Eye (tissue), 1 donor: ENCODE measurements at places on chromosomes 6 and 20.

- no peak for DNase-seq
Measured at GRCh38 chr6:43559328-43559727, 16.5 kb downstream of the XPO5 start.

DNA sequence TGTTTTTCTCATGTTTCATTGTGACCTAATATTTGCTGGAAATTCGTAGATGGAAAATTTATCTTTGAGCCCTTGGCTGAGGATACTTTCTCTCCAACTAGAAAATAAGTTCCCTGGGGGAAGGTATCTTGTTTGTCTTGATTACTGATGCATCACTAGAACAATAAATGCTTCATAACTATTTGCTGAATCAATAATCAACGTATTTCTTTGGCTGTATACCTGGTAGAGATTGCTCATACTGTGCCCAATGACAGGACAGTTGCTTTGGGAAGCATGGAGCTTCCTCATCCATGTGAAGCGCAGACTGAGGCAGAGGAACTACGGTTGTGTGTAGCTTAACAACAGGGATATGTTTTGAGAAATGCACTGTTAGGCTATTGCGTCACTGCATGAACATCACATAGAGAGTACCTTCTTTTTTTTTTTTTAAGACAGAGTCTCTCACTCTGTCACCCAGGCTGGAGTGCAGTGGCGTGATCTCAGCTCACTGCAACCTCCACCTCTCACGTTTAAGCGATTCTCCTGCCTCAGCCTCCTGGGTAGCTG, 34.2 kb upstream of the RPN2 start:
- no peak for DNase-seq

- DNase-seq: peak; percentile 52
Measured at GRCh38 chr6:155011809-155012291, 16.7 kb downstream of the TIAM2 start.

DNA sequence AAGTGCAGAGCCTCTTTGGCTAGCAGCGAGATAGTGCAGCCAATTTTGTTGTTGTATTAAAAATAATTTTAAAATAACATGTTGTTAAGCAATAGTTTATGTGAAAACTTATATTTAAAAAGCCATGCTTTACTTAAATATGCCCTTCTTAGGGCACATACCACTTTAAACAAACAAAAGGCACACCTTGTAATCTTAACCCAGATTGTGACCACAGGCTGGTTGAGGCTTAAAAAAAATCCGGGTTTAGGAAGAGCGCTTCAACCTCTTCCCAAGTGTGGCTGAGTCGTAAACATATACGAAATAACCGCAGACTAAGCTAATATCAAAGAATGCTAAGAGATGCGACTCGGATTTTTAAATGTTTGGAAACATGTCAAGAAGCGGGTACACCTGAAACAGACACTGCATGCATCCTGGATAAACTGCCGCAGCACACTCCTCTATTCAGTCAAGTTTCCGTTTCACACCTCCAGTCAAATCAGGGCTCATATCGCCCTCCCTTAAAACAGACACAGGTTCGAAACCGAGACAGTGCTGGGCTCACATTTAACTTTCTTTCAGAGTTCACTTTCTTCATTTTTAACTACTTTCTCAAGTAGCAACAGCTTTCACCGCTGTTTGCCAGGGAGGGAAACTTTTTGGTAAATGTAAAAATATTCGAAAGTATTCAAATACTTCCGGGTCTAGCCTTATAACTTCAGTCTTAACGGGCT, 1.5 kb downstream of the DEK start:
- no peak for DNase-seq

DNA sequence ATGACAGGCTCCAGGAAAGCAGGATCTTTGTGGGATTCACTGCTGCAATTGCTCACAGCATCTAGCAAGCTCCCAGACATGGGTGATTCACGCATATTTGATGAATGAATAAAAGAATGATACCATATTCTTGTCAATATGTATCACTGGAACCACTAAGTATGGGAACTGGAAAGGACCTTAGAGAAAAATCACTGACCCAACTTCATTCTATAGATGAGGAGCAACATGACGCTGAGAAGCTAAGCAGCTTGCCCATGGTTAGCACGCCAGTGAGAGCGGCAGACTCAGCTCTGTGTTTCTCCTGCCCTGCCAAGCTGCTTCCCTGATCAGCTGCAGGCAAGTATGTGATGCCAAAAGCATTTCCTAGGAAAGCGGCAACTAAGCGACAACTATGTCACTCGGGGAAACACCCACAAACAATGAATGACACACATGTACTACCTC, 66.8 kb downstream of the PPP1R3G start:
- no peak for DNase-seq

GRCh38 chr6:81023007-81023582, 729.4 kb downstream of the TENT5A start:
- peak; percentile 3 for DNase-seq

- no peak for DNase-seq
Measured at GRCh38 chr6:11264100-11264499, 31.6 kb upstream of the NEDD9 start.

GRCh38 chr6:83313882-83314281, 117.0 kb downstream of the ME1 start:
- no peak for DNase-seq
